ENCODE measurements at places on chromosomes 2 and 18.

- DNase-seq: no peak
Measured at GRCh38 chr2:24820598-24821432, 27.6 kb downstream of the CENPO start.

- no peak for DNase-seq
Measured at GRCh38 chr18:69590150-69590549, 189.5 kb downstream of the DOK6 start.

GRCh38 chr2:200239216-200239615 is 67.3 kb upstream of the SPATS2L start:
- DNase-seq: no peak

DNA sequence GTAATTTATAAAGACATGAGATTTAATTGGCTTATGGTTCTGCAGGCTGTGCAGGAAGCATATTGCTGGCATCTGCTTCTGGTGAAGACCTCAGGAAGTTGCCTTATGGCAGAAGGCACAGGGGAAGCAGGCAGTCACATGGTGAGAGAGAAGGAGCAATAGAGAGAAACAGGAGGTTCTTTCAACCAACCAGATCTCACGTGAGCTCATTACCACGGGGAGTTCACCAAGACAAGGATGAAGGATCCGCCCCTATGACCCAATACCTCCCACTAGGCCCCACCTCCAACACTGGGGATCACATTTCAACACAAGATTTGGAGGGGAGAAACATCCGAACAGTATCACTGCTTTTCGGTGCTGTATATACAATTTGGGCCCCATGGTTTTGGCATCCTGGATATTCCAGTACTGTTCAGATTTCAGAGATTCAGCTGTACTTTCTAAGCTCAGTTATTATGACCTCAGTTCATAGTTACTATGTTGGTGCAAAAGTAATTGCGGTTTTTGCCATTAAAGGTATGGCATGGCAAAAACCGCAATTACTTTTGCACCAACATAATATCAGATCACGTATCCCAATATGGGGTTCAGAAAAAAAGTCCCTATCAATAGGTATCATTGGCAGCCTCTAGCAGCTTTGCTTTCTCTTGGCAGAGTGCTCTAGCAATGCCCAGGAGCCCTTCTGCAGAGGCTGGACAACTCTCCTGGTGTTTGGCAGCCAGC is 189.6 kb upstream of the SIX3 start:
- no peak for DNase-seq

- DNase-seq: no peak
Measured at GRCh38 chr2:132604561-132604960, 65.4 kb downstream of the LYPD1 start.

DNA sequence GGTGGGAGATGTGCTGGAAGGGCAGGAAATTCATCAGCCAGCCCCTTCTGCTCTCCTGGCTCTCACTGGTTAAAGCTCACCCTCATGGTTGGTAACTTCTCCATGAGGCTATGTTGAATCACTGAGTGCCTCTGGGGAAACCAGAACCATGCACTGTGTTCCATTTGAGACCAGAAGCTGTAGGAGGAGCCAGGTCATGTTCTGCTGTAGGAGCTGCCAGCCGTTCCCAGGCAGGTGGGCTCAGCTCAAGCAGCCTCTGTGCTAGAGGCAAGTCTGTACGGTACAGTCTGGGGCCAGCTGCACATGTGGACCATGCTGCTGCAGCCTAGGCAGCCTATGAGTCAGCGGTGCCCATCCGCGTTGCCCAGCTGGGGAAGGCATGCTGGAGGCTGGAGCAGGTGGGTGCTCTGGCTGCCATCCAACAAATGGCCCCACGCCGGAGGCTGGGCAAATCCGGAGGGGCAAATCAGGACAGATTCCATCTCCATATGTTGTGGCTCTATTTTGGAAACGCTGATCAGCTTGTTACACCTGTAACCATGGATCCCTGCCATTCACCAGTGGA is 22.0 kb upstream of the KCNF1 start:
- no peak for DNase-seq

DNA sequence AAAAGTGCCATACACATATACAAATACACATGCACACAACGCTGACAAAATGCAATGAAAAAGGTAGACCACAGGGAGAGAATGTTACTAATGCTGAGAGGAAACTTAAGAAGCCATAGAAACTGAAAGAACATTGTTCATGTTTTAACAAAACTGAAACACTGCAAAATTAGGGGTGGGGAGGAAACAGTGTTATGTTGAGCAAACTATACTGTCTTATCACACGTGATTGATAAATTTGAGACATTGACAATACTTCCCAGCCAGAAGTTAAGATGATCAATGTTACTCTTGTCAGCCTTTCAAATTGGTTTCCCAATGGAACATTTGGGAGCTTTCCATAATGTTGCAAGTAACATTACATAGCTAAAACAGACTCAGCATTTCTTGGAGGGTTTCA is 165.5 kb downstream of the L3MBTL4 start:
- DNase-seq: no peak

DNA sequence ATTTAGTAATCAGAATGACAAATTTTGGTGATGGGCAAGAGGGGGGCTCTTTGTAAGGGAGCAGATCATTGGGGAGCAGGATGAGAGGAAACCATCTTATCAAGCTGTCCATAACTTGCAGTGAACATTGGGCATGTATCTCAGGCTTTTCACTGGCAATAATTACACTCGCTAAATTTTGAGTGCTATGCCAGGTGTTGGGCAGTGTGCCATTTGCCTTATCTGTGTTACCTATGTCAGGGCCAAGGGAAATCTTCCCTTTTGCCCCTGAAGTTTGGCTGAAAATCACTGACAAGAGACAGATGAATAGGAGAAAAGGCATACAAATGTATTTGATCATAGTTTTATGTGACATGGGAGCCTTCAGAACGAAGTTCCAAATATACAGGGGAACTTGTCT is 39.0 kb downstream of the NOSTRIN start:
- no peak for DNase-seq

Measured in GM06990 (cell line).